ENCODE measurements at places on chromosomes 3 and 15.

GRCh38 chr15:96047255-96047931 is 283.1 kb upstream of the NR2F2 start:
- no peak for DNase-seq

DNA sequence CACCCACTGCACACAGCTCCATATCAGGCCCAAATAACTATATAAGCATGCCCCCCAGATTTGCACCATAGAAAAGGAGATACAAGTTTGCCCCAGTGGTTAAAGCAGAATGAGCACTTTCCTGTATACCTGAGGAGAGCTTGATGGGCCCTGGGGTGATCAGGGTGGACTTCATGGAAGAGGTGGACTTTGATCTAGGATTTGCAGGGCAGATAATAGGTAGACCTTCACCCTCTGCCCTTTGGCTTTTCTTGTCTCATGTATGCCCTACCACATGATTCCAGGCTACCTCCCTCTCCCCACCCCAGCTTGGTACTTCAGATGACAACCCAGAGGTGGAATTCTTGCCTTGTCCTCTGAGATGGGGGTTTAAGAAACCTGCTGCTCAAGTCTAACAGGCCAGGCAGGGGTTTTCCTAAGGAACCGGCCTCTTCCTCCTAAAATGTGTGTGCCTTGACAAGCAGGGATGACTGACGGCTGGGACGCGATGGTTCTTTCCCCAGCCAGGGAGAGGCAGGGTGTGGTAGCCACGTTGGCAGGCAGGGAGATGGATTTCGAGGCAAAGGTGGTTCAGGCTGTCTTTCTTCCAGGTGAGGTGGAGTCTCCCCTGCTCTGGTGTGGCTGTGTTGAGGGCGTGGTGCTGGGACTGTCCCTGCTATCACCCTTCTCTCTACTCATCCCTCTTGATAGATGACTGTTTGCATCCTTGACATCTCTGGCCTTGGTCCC is 6.6 kb upstream of the RHCG start:
- no peak for DNase-seq

- DNase-seq, result no peak
These were observed 113.9 kb downstream of the CADPS start for GRCh38 chr3:62761311-62761710.

- peak; percentile 13 for DNase-seq
These were observed 166.3 kb downstream of the VGLL4 start for GRCh38 chr3:11477407-11477911.

- no peak for DNase-seq
These were observed 33.3 kb upstream of the MEIS2 start for GRCh38 chr15:37133602-37134001.

DNA sequence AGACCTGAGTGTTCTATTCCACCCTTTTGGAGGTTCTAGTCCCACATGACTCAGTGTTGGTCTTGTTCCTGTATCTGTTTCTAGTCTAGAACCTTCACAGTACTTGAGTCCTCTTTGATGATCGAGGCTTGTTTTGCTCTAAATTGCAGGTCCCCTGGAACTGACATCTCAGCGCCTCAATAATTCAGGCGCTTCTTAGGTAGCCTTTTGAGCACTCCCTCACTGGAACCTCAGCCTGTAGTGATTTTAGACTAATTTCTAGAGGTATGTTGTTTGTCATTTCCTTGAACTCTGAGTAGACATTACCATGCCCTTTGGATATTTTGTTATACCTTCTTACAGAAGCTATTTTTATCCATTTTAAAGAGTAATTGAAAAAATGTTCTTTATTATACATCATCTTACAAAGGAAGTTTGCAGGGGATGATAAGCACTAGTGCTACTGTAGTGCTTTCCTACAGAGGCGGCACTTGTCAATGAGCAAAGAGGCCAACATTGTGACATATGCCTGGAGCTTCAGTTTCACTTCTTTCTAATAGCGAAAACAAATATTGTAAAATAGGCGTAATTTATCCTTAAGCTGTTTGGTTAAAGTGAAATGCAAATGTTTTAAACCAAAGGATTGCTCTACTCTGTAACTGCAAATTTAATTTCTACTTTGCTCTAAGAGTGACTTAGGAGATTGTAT is 75.7 kb downstream of the EFL1 start:
- DNase-seq, result no peak

- DNase-seq, result no peak
These were observed 182.3 kb upstream of the LINGO1 start for GRCh38 chr15:77815015-77815414.

GRCh38 chr3:159080821-159081220 is 279.0 kb downstream of the MFSD1 start:
- no peak for DNase-seq

- no peak for DNase-seq
These were observed 64.9 kb downstream of the GHSR start for GRCh38 chr3:172383306-172383796.

GRCh38 chr15:48395521-48396011 is 64.3 kb downstream of the DUT start:
- DNase-seq, result no peak

DNA sequence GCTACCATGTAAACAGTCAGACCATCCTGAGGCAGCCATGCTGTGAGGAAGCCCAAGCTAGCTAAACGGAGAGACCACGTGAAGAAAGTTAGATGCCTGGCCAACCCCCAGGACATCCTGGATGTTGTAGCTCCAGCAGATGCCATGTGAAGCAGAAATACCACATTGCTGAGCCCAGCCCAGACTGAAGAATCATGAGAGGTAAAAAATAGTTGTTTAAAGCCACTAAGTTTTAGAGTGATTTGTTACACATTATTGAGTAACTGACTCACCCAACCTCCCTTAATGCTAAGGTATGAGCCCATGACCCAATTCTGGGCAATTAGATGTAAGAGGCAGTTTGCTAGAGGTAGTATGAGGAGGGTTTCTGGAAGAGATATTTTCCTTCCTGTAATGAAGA is 200.5 kb downstream of the THRB start:
- DNase-seq, result no peak

GRCh38 chr3:101179637-101180036 is 140.7 kb downstream of the IMPG2 start:
- no peak for DNase-seq

- DNase-seq, result no peak
These were observed 30.0 kb downstream of the HMCES start for GRCh38 chr3:129308636-129309035.

DNA sequence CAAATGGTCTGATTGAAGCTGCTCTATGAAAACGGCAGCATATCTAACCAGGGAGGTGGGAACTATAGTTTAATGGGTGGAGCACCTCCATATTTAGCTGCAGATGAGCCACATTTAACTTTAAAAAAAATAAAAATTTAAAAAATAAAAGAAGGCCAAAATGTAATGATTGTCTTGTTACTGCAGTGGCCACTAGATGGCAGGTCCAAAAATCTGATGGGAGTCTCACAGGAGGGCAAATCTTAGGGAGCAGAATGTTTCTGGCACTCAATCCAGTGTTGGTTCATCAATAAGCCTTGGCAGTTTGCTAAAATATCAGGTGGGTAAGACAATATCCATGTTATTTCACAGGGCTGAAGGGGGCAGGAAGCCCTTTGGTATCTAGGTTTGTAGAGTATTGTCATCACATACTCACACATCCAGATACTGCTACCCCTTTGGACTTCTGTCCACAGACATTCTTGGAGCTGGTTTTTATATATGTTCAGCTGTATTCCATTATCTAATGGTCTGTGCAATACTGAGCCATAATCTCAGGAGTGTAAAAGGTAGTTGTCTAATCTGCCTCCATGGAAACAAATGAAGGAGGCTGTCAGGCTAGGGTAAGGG is 233.3 kb downstream of the TIGIT start:
- DNase-seq, result peak; percentile 60

DNA sequence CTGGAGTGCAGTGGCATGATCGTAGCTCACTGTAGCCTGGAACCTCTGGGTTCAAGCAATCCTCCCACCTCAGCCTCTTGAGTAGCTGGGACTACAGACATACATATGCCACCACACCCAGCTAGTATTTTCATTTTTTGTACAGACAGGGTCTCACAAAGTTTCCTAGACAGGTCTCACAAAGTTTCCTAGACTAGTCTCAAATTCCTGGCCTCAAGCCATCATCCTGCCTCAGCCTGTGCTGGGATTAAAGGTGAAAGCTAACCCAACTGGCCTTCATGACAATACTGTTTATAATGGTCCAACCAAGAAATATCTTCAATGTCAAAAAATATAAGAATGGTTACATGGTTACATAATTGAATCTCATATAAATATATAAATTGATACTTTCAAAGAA is 24.0 kb downstream of the GPR176 start:
- no peak for DNase-seq

- no peak for DNase-seq
These were observed 38.5 kb downstream of the EPHB1 start for GRCh38 chr3:134833453-134834163.

GRCh38 chr3:63179862-63180522 is 98.1 kb upstream of the SYNPR start:
- no peak for DNase-seq

DNA sequence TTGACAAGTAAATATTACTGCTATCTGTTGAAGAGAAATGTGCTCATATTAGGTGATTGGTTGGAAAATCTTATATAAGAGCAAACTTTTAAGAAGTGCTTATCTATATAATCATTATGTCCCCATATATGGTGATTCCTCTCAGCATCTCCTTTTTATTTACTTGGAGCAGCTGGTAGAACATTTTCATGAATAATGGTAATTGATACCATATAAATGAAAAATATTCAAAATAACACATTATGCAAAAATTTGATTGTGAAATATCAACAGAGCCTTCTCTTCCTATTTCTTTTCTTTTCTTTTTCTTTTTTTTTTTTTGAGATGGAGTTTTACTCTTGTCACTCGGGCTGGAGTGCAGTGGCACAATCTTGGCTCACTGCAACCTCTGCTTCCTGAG is 56.2 kb downstream of the ROBO2 start:
- no peak for DNase-seq

GRCh38 chr15:44366971-44367370 is 60.5 kb upstream of the CTDSPL2 start:
- DNase-seq, result no peak

- DNase-seq, result no peak
These were observed 7.1 kb downstream of the MSL2 start for GRCh38 chr3:136189043-136189442.

DNA sequence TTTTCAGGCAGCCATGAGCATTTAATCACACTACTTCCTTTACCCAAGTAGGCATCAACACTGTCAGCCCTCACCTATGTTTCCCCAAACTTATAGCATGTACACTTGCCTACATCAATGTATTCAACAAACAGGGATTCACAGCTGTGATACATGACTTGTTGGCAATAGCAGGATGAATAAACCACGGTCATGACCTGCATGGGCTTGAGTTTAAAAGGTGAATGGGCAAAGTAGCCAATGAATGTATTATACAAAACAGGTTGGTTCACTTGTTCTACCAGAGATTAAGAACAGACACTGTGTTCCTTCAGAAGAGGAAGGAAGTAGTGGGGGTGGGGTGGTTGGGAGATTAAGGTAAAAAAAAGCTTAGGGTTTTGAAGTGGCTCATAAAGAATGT is 861.9 kb upstream of the SEMA6D start:
- no peak for DNase-seq

DNA sequence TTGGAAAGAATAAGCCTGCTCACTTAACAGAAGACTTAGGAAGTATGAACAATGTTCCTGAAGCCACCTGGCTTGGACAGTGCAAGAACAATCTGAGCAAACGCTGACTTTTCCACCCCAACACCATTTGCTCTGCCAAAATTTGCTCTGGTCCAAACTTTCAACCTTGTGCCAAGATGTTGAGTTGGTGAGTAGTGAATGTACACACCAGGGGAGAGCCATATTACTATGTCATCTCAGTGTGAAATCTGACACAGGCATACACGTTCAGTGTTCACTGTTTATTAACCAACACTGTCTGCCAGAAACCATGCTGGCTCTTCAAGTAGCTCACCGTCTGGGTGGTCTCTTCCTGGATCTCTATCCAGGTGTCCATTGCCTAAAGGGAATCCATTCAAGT is 152.9 kb upstream of the LPP start:
- no peak for DNase-seq

DNA sequence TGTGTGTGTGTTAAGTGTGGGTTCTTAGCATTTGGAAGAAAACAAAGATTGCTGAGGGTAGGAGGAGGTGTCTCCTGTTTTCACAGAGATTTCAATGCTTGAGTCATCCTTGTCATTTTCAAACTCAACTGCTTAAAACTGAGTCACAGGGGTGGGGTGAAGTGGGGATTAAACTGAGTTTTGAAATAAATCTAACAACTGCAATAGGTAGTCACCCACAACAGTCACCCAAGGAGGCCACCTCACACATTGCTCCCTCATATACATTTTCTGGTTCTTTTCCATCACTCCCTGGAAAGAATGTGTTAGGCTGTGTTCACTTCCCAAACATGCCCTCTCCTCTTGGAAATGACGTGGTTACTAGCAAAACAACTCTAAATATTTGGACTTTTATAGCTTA is 187.7 kb upstream of the CMC1 start:
- no peak for DNase-seq

DNA sequence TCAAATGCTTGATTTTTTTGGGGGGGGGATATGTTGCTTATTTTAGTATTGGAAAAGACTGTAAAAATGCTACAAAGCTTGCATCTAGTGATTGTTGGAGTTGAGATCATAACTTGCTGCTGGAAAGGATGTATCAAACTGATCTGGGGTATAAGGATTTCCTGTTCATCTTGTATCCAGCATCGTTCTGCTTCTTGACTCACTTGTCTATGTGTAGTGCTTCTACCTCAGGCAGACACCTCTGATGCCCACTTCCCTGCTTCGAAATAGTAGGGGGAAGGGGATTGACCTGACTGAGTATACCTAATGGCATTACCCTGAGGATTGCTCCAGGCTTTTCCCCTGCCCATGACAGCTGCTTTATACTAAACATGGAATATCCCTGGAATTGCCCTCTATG is 42.7 kb downstream of the STT3B start:
- DNase-seq, result no peak

- DNase-seq, result peak; percentile 80
These were observed 15.3 kb upstream of the IREB2 start for GRCh38 chr15:78422571-78423340.

DNA sequence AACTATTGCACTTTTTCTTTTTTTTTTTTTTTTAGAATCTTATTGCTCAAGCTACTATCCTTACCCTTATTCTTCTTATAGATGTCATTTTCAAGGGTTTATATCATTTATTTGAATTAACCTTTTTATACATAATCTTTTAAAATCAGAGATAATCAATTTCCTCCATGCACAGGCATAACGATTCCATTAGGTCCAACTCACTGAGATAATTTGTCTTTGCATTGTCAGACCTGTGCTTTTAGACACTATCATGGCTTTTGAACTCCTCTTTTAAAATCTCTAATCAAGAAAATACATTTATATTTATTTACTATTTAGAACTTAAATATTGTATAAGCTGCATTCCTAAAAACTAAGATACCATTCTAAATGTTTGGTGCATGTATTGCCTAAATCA is 1454.9 kb downstream of the ZPLD1 start:
- DNase-seq, result no peak

DNA sequence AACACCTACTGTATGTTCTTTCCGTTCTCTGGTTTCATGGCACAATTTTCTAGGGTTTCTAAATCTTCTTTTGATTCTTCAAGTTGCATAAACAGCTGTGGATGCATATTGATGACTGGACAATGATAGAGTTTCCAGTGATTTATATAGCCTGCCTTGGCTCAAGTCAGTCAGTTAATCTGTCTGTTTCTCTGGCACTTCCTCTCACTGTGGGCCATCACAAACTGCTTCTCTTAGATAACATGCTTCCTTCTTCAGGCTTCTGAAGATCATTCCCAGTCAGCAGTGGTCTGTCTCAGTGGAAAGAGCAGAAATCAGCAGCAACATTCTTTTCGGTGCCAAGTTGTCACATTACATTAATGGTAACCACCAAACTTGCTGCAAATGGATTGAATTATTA is 207.2 kb downstream of the RYR3 start:
- no peak for DNase-seq

All from GM23338 (cell line).